AG08396 (cell line): ENCODE measurements at places on chromosomes 7 and 10.

DNA sequence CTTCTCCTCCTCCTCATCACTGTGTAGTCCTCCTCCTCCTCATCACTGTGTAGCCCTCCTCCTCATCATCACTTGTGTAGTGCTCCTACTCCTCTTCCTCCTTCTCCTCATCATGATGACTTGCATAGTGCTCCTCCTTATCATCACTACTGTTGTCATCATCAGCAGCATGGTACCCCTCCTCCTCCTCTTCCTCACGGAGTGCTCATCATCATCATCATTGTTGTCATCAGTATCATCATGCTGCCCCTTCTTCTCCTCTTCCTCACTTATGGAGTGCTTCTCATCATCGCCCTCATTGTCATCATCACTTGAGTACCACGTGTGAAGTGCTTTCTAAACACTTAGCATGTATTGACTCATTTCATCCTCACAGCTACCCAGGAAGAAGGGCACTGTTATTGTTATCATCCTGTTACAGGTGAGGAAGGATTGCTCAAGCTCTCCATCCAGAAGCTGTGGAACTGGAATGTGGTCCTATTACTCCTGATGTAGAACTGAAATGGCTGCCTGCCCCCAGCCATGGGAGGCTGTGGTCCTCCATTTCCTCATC is 122.8 kb upstream of the SHH start:
- no peak for DNase-seq

DNA sequence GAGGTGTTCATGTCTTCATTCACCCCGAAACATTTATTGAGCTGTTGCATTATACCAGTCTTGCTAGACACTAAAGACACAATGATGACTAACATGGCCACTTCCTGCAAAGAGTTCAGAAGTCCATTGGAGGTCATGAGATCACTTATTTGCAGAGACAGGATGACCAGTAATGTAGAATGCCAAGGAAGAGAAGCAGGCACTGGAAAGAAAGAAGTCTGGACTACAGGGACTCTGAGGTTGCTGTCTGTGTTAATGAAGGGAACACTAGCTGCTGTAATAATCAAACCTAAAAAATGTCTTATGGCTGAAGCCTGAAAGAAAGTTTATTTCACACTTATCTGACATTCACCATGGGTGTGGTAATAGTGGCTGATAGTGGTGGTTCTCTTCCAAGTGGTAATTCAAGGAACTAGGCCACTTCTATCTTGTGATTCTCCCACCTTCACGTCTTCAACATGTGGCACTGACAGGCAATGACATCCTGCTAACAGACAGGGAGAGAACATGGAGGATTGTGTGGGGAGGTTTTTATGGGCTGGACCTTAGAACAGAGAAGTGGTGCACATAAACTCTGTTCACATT is 89.2 kb upstream of the MKLN1 start:
- DNase-seq = peak; percentile 36

DNA sequence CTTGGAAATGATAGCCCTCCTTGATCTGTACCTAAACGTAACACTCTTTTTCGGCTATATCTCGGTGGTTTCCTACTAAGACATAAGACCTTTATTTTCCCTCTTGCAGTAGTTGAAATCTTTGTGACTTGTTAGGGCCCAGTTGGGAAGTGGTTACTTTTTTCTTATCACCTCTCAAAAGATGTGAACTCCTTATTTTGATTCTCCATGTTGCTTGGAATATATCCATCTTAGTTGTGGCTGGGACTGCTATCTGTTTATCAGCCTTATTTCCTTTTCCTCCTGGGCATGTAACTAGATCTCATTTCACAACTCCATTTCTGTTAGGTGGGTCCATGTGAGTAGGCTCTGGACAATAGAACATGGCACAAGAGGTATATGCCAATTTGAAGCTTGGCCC is 4.1 kb upstream of the CPED1 start:
- no peak for DNase-seq

GRCh38 chr7:12747687-12748306 is 60.4 kb downstream of the ARL4A start:
- no peak for DNase-seq

DNA sequence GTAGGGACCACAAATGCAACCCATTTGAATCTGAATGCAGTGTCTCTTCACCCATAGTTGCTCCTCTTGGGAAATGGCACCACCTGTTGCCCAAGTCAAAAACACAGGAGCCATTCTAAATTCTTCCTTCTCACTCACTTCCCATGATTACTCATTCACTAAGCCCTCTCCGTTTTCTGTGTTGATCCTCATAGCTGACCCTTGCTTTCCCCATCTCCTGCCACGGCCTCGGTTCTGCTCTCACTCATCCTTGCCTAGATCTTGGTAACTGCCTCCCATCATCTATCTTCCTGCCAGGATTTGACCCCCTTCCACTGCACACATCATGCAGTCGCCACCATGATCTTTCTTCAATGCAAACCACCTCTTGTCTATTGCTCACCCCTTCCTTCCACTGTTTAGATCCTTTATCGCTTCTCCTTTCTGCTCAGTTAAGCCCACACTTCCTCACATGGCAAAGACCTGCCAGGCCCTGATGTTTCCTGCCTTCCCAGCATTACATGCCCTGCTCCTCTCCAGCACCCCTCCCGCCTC is 19.0 kb upstream of the CPN1 start:
- peak; percentile 63 for DNase-seq

DNA sequence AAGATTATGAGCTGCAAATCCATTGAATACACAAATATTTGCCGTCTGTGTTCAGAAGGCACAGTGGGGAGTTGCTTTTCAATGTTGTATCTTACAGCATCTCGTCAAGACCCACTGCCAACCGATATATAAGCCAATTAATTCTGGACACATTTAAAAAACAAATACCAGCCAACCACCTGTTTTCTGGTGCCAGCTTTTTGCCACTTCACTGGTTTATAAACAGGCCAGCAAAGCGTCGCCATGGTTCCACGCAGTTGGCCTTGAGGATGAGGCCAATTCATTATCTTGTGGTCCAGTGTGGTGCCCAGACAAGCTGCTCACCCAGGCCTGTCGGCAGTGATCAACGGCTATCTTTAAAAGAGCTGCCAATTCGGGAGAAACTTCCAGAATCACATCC is 321.0 kb downstream of the TCERG1L start:
- no peak for DNase-seq

- DNase-seq = no peak
These were observed 24.9 kb downstream of the PIK3AP1 start for GRCh38 chr10:96695366-96695765.

DNA sequence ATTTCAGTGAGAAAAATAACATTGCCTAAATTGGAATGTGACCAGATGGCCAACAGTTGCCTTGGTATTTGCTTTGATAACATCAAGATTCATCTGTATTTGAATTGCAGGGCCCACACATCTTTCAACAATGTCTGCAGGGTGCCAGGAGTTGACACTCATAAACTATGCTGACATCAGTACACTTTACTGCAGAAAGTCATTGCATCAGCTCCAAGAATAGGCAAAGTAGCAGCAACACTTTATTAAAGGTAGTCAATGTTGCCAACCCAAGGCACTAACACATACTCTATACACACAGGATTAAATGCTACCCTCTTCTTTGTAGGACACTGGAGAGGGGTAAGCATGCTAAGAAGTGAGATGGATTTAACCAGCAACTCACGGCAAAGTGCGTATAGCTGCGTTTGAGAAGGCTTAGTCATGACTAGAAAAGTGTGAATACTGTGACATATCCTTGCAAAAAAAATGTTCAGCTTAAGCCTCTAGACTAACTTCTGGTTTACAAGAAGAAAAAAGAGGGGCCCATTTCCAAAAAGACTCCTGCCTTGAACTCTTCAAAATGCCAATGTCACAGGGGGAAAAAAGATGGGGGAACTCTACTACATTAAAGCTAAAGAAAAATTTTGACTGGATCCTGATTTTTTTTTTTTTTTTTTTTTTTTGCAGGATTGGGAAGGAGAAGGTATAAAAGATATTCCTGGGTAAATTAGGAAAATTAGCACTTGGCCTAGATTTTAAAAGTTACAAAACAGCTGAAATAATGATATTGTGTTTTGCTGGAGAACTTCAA is 2.2 kb downstream of the BBIP1 start:
- peak; percentile 66 for DNase-seq

DNA sequence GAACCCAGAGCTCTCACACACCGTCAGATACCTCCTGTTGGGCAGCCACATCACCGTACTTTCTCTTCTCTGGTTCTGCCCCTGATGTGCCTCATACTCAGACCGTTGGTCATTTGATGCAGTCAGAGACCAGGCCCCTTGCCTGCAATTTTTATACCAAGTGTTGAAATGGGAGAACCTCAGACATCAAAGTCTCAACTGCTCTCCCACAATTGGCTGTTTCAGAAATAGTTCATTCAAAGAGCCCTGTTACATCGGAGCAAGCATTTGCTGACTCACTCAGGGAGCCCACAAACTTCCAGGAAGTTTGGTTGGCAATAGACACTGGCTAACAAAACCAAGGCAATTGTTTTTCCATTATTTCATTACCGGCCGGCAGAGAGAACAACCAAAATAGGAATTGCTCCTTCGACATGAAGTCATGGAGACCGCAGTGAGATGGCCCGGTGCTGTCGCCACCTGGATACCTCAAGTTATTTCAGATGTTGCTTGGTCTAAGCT is 33.5 kb upstream of the ADAM12 start:
- peak; percentile 77 for DNase-seq

- no peak for DNase-seq
These were observed 41.8 kb downstream of the NUP205 start for GRCh38 chr7:135599471-135599870.

DNA sequence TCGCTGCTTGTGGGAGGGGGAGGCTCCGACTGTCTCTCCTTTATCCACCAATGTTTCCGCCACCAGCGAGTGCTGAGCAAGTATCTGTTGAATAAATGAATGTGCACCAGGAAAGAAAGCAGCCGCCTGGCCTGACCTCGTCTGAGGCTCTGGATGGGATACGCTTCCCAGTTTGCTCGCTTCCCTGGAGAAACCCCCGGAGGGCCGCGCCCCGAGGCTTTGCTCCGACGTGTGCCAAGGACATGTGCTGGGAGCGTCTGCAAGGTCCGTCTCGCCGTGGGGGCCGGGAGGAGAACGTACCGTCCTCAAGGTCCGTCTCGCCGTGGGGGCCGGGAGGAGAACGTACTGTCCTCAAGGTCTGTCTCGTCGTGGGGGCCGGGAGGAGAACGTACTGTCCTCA is 536.4 kb downstream of the DNAJB6 start:
- DNase-seq = no peak

- no peak for DNase-seq
These were observed 86.1 kb upstream of the NPY start for GRCh38 chr7:24197852-24198251.

GRCh38 chr7:70645279-70645678 is 486.7 kb upstream of the GALNT17 start:
- DNase-seq = no peak

- no peak for DNase-seq
These were observed 30.6 kb downstream of the COL28A1 start for GRCh38 chr7:7504910-7505704.

- no peak for DNase-seq
These were observed 146.1 kb downstream of the CCDC71L start for GRCh38 chr7:106514881-106515280.

DNA sequence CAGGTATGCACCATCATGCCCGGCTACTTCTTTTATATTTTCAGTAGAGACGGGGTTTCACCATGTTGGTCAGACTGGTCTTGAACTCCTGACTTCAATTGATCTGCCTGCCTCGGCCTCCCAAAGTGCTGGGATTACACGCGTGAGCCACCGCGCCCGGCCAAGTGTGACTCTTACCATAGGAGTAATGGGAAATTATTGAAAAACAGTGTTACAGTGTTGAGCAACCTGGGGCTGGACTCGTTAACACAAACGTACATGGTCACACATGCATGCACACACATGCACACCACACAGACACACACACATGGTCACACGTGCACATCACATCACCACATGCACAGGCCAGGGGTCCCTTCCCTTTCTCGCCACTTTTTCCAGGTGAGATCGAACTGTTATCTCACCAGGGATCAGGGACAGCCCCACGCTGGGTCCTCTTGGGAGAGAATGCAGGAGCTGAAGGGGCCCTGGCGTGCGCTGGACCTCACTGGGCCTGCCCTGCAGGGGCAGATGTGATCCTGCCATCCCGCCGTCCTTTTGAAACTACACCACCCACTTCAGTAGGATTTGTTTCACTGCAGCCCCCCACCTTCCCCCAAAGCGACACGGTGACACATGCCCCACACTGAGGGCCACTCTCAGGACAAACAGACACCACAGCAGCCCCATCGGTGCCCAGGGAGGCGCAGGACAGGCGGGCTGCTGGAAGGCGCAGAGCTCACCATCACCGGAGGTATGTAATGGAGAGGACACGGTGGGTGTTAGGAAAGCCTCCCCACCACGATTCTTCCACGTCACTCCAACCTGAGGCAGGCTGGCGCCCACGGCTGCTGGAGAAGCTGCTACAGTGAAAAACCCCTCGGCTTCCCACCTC is 10.2 kb downstream of the RADIL start:
- DNase-seq = no peak

GRCh38 chr10:80509108-80509402 is 28.6 kb upstream of the SH2D4B start:
- DNase-seq = no peak

DNA sequence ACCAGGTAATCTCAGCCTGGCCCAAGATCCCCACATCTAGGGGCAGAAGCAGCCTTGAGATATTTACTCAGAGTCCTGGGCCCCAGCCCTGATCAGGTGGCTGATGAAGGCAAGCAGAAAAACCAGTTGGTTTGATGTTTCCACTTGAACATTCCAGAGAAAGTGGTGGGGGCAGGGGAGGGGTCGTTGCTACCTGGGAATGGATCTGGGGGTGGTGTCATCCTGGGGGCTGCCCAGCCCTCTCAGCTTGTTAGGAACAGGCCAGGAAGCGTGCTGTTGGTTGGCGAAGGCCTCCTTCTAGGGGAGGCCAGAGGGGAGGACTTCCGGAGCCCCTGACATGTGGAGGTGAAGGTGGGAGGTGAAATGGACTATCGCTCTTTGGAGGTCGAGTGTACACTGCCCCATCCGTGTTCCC is 3.7 kb upstream of the ABHD11 start:
- no peak for DNase-seq

GRCh38 chr7:109986701-109987100 is 1104.2 kb upstream of the LRRN3 start:
- no peak for DNase-seq

DNA sequence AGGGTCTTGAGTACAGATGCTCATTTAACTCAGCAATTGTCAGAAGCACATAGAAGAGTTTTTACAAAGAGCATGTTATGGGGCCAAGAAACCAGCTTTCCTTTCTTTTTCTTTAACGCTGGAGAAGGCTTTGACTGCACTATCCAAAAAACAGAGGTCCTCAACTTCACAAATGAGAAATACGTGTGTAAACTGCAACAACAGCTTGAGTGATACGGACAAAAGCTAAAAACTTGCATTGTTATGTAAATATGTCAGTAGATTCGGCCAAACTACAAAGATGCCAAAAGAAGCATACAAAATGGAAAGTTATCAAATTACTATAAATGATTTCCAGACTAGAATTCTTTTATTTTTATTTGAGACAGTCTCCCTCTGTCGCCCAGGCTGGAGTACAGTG is 62.4 kb upstream of the C10orf90 start:
- no peak for DNase-seq

DNA sequence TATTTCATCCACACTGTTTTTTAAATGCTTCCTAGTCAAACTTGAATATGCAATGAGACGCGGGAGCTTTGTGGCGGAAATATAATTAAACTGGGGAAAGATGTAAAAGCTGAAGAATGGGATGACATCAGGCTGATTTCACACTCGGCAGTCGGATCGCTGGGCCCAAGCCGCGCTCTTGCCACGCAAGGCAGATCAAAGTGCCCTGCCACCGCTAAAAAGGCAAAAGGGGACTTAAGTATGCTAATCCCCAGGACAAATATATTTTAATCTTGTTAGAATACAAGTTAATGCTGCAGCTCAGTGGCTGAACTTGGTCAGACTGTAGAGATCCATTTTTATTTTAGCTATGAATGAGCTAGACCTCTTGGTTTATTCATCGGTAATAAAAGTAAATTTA is 13.8 kb downstream of the EN2 start:
- DNase-seq = no peak
